RPMI8226 (cell line): ENCODE measurements at places on chromosomes 5 and 9.
A peak's percentile ranks its signal among the peaks of the same experiment; 100 is the strongest.

DNA sequence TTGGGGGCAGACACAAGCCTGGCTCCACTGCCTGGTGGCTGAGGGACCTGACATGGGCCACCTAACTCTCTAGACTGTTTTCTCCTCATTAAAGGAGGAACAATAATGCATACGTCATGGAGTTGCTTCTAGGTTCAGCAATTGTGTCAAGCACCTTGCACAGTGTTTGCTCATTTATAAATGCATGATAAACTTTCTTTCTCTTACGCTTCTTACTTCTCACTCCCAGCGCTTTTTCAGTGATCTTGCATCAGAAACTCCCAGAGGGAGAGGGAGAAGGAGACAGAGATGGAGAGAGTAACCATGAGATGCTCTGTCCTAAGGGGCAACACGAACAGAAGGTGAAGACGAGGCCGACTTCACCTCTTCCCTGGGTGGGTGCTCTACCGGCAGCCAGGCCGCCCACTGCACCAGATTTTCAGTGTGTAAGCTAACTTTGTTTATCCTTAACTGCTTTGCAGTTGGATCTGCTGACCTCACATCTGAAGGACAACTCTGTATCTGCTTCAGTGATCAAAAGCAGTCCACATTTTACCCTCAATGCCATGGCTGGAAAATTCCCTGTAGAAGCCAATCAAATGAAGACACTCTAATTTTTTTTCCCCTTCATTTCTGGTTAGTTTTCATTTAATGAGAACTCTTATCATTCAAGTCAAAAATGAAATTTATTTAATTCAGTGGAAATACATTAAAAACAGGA lies 35.3 kb downstream of the MED27 start:
- no peak for DNase-seq

DNA sequence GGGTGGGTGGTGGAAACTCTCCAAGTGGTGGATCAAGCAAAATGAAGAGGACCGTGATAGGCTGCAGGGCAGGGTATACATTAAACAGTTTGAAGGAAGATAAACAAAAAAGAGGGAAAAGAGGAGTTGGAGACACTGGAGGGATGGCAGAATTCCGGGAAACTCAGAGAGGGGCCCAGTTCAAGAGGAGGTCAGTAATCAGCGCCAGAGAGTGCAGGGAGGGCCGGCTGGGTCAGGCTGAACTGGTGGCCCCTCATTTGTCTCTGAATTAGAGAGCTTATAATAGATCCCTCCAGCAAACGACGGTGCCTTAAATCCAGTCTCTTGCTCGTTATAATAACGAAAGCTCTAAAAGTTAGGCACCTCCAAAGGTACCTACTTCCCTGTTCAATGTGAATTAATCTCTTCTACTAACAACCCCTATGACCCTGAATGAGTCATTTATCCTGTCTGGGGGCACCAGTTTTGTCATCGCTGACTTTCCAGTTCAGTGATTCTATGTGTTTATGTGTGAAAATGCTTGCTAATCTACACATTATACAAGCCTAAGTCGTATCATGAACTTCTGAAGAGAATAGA lies 2.4 kb upstream of the ZSWIM6 start:
- peak; percentile 33 for DNase-seq

DNA sequence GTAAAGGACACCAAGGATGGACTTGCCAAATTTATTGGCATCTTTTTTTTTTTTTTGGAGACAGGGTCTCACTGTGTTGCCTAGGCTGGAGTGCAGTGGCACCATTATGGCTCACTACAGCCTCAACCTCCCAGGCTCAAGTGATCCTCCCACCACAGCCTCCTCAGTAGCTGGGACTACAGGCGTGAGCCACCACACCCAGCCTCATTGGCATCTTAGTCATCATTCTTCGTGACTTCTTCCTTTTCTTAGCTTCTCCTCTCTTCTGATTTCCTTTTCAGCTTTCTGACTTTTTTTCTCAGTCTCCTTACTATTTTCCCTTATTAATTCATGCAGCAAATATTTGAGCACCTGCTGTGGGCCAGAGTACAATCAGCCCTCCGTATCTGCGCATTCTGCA lies 6.1 kb downstream of the MAML1 start:
- DNase-seq: no peak

DNA sequence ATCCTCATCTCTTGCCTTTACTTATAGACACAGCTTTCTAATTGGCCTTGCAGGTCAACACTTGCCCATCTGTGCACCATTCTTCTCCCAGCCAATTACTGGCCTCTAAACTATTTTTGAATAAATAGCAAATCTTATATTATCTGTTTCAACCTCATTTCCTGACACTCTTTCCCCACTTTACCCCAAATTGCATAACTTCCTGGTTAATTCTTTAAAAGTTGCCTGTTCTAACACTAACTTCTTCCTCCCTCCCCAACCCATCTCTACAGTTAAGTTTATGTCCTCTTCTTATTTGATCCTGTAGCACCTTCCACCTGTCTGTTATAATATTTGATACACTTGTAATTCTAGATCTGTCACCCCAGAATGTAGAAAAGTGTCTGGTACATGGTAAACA lies 372.1 kb downstream of the PDE4D start:
- no peak for DNase-seq

DNA sequence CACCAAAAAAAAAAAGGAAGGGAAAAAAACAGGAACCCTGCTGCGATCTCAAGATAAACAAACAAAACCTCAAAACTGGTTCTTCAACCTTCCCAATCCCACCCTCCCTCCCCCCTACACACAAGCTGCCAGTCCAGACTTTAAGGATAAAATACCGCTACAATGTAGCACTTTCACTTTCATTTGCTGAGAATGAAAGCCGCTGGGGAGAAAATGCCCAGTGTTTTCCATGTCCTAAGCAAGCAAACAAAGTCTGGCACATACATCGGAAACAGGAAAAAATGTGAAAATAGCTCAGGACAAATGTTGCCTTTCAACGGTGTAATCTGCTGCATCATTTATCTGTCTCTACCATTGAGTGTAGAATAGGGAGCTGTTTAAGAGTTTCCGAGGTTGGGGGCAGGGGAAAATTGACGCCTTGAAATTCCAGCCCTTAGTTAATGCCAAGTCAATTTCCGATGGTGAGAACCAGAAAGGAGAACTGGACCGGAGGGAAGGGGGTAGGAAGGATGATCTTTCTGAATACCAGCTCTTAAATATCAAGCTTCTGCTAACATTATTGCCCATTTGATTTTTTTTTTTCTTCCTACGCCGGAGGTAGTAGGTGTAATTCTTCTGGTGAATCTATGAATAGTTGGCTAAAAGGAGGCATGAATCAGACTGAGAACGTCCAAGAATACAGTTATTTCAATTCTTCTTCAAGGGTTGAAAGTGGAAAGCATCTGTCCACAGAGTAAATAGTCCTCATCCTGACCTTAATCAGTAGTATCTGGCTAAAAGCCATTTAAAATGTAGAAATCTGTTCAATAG lies 1.2 kb upstream of the ADAMTS6 start:
- peak; percentile 42 for DNase-seq

GRCh38 chr5:132639706-132640130 lies 18.3 kb upstream of the IL13 start:
- DNase-seq: no peak

DNA sequence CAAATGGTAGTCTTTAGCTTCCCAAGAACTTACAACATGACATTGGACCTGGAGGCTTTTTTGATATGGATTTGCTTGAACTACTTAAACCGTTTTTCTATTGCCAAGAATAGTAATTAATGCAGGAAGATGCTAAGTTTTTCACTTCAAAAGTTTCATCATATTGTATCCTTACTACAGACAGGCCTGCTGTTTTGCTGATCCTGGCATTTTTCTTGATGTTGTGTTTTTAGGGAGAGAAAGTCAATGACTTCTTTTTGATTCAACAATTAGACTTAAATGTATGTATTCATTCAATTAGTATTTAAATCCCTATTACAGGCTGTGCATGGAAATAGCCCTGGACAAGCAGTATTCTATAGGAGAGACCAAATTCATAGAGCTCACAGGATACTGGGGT lies 172.7 kb downstream of the TRPM3 start:
- no peak for DNase-seq

DNA sequence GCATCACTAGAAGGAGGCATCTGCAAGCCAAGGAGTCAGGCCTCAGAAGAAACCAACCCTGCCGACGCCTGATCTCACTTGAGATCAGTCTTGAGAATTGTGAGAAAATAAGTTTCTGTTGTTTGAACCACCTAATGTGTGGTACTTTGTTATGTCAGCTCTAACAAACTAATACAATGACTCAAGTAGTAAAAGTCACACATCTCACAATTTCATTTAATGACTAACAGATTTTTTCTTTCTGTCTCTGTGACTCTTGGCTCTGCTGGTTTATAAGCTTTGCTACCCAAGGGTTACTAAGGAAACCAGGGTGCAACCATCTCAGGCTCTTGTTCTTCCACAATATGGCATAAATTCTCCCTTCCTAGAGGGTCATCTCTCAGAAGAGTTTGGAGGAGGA lies 315.8 kb upstream of the GRAMD2B start:
- no peak for DNase-seq

- no peak for DNase-seq
Measured at GRCh38 chr5:157350939-157351801, 85.2 kb downstream of the CYFIP2 start.

- DNase-seq: no peak
Measured at GRCh38 chr9:90956026-90956810, 154.6 kb downstream of the SYK start.

GRCh38 chr9:17401858-17402257 lies 177.0 kb upstream of the SH3GL2 start:
- no peak for DNase-seq

- DNase-seq: no peak
Measured at GRCh38 chr9:113403646-113404045, 2.6 kb upstream of the ALAD start.

DNA sequence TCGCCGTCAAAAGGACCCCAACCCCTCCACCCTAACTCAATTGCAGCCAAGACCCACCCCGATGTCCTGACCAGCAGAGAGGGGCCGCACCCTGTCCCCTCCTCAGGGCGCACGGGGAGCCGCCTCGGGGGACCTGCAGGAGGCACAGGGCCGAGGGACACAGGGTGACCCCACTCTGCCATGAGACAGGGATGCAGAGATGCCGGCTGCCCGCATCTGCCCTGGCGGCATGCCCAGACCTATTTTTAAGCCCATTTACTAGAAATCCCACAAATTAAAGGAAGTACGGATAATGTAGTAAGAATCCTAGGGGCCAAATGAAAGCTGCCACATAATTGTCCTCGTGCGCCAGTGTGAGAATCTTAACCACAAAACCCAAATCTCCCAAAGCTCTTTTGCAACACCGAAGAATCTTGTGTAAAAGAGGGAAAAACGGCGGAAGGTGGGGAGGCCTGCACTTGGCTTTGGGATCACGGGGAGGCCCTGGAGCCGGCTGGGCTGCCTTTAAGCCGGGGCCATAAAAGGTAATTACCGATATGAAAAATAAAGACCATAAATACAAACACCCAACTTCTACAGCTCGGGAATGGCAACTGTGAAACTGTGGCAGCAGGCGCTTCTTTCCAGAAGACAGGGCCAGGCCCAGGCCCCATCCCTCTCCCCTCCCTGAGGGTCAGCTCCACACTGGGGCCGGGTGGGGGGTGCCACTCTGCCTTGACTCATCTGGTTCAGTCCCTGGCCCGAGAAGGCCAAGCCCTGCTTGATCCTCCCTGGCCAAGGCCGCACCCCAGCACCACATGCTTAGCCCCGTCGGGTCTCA lies 35.0 kb downstream of the NACC2 start:
- DNase-seq: no peak

- no peak for DNase-seq
Measured at GRCh38 chr5:14696851-14697250, 32.3 kb downstream of the OTULIN start.

GRCh38 chr9:106119176-106119575 lies 424.8 kb downstream of the TMEM38B start:
- no peak for DNase-seq

GRCh38 chr9:95763006-95763405 lies 112.5 kb upstream of the ERCC6L2 start:
- no peak for DNase-seq

GRCh38 chr5:7805379-7805778 lies 45.6 kb downstream of the CFAP90 start:
- DNase-seq: no peak

DNA sequence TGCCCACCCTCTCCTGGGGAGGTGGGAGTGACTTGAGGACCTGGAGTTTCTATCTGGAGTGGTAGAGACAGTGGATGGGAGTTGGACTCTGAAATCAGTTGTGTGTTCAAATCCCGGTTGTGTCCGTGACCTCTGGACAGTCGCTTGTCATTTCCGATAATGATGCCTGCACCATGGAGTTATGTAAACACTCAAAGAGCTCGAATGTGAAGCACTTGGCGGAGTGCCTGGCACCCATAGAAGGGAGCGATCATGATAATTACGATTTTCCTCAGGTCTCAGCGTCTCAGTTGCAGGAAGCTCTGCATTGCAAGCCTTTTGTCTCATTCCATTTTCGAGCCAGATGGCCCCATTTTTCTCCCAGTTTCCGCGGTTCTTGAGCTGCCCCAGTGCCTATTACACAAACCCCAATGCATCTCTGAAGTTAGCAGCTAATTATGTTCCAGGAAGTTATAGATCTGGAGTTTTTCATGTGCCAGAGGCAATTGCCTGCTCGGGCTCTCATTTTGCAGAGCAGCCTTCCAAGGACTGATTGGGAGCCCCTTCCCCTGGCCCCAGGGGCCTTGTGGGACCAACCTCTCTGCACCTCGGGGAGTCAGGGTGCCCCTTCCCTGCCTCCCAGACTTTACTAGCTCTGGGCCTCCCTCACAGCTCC lies 175.5 kb upstream of the MVB12B start:
- no peak for DNase-seq

- no peak for DNase-seq
Measured at GRCh38 chr5:163544041-163544440, 38.6 kb downstream of the MAT2B start.

DNA sequence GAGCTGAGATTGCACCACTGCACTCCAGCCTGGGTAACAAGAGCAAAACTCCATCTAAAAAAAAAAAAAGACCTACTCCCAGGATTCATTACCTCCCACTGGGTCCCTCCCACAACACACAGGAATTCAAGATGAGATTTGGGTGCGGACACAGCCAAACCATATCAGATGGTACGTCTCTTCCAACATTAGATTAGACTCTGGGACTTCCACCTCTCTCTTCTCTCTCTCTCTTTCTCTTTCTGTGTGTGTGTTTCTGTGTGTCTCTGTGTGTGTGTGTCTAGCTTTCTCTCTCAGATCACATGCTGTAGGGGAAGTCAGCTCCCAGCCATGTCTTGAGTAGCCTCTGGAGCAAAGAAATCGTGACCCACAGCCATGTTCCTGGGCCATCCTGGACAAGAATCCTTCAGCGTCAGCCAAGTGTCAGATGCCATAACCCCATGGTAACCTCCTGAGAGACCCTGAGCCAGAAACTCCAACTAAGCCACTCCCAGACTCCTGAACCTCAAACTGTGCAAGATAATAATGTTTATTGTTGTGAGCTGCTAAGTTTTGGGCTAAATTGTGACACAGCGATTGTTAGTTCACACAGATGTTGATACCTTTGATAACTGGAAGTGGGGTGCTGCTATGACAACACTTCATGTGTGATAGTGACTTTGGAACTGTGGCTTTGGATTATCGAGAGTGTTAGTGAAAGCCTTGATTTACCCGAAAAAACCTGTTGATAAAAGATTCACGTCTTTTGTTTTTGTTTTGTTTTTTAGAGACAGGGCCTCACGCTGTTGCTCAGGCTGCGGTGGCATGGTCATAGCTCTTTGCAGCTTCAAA lies 4.1 kb upstream of the CMBL start:
- DNase-seq: no peak

GRCh38 chr5:160171666-160172065 lies 52.4 kb upstream of the PWWP2A start:
- no peak for DNase-seq
